Mesothelial cell of epicardium (in vitro differentiated cells): ENCODE measurements at places on chromosomes 4 and X.

DNA sequence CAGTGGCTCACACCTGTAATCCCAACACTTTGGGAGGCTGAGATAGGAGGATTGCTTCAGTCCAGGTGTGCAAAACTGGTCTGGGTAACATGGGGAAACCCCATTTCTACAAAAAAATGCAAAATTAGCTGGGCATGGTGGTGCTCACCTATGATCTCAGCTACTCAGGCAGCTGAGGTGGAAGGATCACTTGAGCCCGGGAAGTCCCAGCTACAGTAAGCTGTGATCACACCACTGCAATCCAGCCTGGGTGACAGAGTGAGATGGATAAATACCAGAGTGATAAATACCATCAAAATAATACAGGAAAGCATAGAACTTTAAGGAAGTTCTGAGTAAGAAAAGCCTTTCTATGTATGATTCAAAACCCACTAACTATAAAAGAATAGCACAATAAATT, 52.8 kb downstream of the LRBA start:
- no peak for DNase-seq

- DNase-seq = no peak
Measured at GRCh38 chrX:24145303-24146186, 4.0 kb upstream of the ZFX start.

- DNase-seq = no peak
Measured at GRCh38 chr4:168218645-168219044, 99.9 kb downstream of the DDX60 start.

DNA sequence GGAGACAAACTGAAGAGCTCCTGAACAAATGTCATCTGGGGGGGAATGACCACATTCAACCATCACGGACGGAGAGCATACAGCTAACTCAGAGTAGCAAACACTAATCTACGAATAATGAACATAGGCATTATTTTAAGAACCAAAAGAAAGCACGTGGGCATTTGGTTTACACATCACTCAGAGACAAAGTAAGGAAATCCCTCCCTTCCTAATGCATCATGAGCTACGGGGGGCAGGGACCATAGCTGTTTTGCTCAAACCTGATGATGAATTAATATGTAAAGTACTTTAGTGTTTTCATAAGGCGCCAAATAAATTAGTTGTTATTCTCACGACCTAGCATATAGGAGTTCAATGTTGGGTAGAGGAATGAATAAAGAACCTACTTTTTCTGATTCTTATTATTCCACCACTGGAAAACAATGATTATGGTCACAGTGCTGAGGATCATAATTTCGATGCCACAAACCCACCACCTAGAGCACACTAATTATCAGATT, 11.7 kb upstream of the TMEM156 start:
- DNase-seq = no peak

- DNase-seq = no peak
Measured at GRCh38 chr4:106192131-106192530, 123.9 kb downstream of the TBCK start.

- DNase-seq = peak; percentile 67
Measured at GRCh38 chr4:986879-987623, at the start of gene IDUA. Gene IDUA, plus strand, starts transcription at chr4:987044. Its CDS starts 41 bp downstream, at chr4:987085.

DNA sequence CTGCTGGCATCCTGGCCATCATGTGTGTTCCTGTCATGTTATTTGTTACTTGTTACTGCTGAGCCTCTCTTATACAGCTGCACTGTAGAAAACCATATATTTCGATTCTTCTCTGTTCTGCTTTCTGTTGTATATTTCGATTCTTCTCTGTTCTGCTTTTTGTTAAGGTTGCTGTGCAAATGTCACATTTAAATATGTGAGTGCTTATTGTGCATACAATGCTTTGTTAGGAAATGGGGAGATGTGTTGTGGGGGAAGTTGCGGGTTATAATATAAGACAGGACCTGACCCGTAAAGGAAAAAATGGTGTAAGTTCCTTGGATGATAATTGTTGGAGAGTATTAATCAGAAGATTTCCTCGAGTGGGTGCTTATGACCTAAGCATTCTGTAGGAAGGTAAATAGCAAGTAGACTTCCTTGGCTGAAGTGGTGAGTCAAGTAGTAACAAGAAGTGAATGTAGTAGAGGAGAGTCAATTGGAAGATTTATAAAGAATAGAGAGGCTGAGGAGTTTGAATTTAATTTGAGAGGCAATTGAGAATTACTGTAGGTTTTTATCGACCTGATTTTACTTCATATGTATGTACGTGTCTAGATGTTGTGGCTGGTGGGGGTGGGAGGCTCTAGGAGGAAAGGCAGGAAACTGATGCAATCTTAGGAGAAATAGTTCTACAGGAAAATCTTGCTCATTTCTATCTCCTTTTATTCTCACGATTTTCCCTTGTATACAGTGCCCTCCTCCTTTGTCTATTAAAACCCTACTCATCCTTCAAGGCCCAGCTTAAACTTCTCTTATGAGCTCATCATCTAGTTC, 8.5 kb downstream of the OGT start:
- DNase-seq = no peak

DNA sequence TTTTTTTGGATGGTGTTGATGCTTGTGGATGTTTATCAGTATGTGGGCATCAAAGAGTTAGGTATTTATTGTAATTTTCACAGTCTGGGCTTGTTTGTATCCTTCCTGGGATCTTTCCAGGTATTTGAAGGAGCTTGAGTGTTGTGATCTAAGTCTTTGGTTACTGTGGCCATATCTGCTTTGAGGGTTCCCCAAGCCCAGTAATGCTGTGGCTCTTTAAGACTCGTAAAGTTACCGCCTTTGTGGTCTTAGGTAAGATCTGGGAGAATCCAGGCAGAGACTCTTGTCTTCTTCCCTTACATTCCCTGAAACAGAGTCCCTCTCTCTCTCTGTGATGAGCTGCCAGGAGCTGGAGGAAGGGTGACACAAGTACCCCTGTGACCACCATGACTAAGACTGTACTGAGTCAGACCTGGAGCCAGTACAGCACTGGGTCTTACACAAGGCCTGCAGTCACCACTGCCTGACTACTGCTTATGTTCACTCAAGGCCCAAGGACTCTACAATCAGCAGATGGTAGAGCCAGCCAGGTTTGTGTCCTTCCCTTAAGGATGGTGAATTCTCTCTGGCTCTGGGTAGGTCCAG, 62.2 kb downstream of the FMR1NB start:
- no peak for DNase-seq

DNA sequence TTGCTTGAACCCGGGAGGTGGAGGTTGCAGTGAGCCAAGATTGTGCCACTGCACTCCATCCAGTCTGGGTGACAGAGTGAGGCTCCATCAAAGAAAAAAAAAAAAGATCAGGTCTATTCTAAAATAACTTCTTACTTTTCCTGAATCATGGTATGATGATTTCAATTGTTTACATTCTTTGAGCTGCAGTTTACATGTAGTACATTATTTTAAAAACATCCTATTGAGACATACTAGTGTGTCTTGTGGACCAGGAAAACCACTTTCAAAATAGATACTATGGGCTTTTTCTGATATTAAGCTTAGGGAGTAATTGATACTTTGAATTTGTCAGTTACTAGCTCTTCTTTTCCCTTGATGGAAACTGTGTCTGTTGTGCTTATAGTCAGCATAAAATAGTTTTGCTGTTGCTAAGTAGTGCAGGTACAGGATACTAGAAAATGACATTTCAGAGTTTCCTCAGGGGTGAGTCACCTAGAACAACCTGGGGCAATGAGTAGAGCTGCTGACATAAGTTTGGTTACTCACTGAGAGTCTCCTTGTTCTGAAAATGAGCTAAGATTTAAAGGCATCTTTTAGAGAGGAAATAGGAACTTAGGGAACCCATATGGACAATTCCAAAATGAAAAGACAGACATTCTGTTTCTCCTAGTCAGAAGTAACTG, 53.2 kb upstream of the C4orf54 start:
- no peak for DNase-seq

- DNase-seq = no peak
Measured at GRCh38 chr4:8850830-8851188, 20.8 kb downstream of the HMX1 start.

GRCh38 chr4:90069151-90069550, 58.0 kb upstream of the CCSER1 start:
- DNase-seq = no peak

- no peak for DNase-seq
Measured at GRCh38 chr4:17613761-17614415, 553 bp upstream of the MED28 start.

DNA sequence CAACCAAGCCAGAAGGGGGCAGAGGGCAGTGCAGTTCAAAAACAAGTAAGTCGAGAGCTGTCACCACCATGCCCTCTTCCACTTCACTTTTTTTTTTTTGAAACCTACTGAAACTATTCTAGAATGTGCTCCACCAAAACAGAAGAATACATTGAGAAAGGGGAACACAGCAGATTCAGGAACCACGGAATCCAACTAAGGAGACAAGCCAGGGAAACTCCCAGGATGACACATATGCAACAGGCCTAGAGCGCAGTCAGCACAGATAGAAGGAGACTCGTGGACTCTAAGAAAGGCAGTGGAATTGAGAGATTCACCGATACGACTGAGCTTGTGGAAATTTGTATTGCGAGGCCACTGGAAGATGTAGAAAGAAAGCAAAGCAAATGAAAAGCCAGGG, 66.1 kb downstream of the PHKA2 start:
- DNase-seq = no peak

GRCh38 chrX:45849261-45849862, 648.7 kb upstream of the DIPK2B start:
- DNase-seq = no peak

DNA sequence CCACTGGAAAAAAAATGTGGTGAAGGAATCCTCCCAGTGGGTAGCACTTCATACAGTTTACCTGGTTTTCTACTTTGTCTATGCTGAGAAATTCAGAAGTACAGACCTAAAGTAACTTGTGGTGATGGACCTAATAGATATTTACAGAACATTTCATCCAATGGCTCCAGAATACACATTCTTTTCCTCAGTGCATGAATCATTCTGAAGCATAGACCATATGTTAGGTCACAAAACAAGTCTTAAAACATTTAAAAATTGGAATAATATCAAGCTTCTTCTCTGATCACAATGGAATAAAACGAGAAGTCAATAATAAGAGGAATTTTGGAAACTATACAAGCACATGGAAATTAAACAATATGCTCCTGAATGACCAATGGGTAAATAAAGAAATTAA, 450.1 kb upstream of the INTU start:
- no peak for DNase-seq

GRCh38 chr4:3318561-3319021, 25.8 kb downstream of the RGS12 start:
- DNase-seq = no peak

- DNase-seq = no peak
Measured at GRCh38 chr4:63296773-63297172, 1112.5 kb downstream of the TECRL start.

GRCh38 chr4:57162499-57163019, 52.4 kb upstream of the IGFBP7 start:
- no peak for DNase-seq
